ENCODE measurements at places on chromosomes 7 and 10. TPM values are rescaled to one million over a fixed set of nuclear protein-coding genes. Genes with fewer than 3 reads are reported as not detected.

The RINT1 gene
- total RNA-seq = 26.9 TPM

The TCAF2 gene
- total RNA-seq = 0.70 TPM

The NPC1L1 gene
- total RNA-seq = not detected

The FAM241B gene
- 7.5 TPM for total RNA-seq

The SLC25A28 gene
- total RNA-seq = 46.3 TPM

The HMX2 gene
- not detected for total RNA-seq

The PHYHIPL gene
- total RNA-seq = not detected

DNA sequence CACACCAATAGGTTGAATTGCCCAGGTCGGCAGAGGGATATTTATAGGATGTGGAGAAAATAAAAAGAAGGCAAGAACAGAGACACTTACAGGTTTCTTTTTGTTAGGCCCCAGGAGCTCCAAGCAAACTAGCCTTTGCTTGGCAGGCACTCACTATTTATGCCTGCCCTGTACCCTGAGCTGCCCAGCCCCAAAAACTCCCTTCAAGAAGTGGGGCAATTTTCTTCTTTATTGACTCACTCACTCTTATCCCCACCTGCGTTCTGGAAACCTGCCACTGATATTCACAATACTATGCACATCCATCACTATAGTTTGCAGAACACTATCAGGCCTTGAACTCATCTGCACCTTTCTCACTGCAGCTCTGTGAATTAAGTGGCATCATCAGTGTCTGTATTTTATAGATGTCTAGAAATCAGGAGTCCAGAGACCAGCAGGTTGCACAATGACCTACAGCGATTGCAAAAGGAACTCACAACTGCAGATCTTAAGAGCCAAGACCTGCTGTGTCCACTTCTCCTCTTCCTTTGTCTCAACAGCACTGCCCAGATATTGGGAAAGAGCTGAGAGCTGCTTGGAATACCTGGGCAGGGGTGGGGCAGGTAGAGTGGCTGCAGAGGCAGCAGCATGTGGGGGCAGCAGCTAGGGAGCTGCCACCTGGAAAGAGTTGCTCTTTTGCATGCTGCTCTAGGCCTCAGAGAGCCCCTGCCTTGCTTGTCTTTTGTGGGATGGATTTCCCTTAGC lies at the start of gene SFTPD:
SFTPD (minus strand) TSS at position 130 of the 747 bp plus-strand sequence. CDS start 2,446 bp downstream, outside the sequence.
- H3K27ac ChIP-seq = peak within 1 kb of the TSS; percentile 52
- no peaks in the 10 kb centered on the region for H3K36me3 ChIP-seq
- DNase-seq = peak; percentile 94
- H3K27me3 ChIP-seq = peaks cover 7% of the 10 kb centered on the region
- peak within 1 kb of the TSS; percentile 42 for H3K4me3 ChIP-seq
- H3K4me1 ChIP-seq = peaks cover 14% of the 10 kb centered on the region

- peaks cover 27% of the 10 kb centered on the region for H3K27me3 ChIP-seq
- H3K36me3 ChIP-seq = no peaks in the 10 kb centered on the region
- no peak overlapping the region for H3K27ac ChIP-seq
Measured at GRCh38 chr10:124194199-124194824, 100.9 kb upstream of the CHST15 start.

DNA sequence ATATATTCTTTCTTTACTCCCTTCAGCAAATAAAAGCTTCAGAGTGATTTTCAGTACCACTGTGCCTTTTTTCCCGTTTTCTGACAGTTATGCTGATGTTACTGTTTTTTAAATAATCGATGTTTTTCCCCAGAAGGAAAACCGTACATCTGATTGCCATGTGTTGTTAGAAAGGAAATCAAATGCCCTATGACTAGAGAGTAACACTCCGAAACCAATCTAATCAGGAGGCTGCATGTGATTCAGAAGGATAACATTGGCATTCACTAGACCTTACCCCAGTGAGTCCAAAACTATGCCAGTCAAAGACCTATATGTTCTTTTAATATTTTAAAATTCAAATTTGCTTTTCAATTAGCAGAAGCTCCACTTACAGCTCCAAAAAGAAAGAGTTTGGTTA lies 116.3 kb downstream of the TMEM26 start:
- no peak overlapping the region for H3K4me3 ChIP-seq
- peaks cover 9% of the 10 kb centered on the region for H3K4me1 ChIP-seq
- no peaks in the 10 kb centered on the region for H3K36me3 ChIP-seq

DNA sequence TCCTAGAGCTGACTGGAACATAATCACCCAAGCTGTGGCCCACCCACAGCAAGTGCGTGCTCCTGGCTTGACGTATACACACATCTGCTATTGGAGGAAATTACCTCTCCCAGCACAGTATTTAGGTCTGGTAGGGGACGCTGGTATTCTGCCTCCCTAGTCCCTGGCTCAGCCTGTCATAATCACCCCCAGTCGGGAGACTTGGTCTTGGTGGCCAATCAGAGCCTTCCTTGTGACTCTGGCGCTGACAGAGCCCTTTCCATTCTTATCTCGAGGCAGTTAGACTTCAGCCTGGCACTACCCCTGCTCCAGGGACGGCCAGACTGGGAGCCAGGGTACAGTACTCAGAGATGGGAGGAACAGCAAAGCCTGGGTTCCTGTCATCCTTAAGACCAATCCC lies 14.3 kb upstream of the PRKAG2 start:
- H3K36me3 ChIP-seq = no peaks in the 10 kb centered on the region
- H3K4me1 ChIP-seq = peaks cover 7% of the 10 kb centered on the region
- H3K4me3 ChIP-seq = no peak overlapping the region
- no peak for DNase-seq

GRCh38 chr10:5293691-5294550 lies 70.8 kb upstream of the UCN3 start:
- peaks cover 50% of the 10 kb centered on the region for H3K4me1 ChIP-seq
- DNase-seq = peak; percentile 86
- H3K4me3 ChIP-seq = peak overlapping the region; percentile 48
- H3K27me3 ChIP-seq = no peaks in the 10 kb centered on the region

- no peaks in the 10 kb centered on the region for H3K27me3 ChIP-seq
- no peak overlapping the region for H3K27ac ChIP-seq
- no peaks in the 10 kb centered on the region for H3K4me1 ChIP-seq
- H3K36me3 ChIP-seq = no peaks in the 10 kb centered on the region
- no peak overlapping the region for H3K4me3 ChIP-seq
- no peak for DNase-seq
Measured at GRCh38 chr7:1848911-1849311, 178.8 kb downstream of the ELFN1 start.

- H3K27me3 ChIP-seq = no peaks in the 10 kb centered on the region
- peaks cover 8% of the 10 kb centered on the region for H3K4me1 ChIP-seq
- H3K36me3 ChIP-seq = peaks cover 6% of the 10 kb centered on the region
- no peak for DNase-seq
- H3K4me3 ChIP-seq = no peak overlapping the region
Measured at GRCh38 chr10:45075216-45075615, 74.5 kb downstream of the ZNF22 start.

- H3K27me3 ChIP-seq = no peaks in the 10 kb centered on the region
- DNase-seq = no peak
- peaks cover 34% of the 10 kb centered on the region for H3K4me1 ChIP-seq
- peaks cover 4% of the 10 kb centered on the region for H3K36me3 ChIP-seq
Measured at GRCh38 chr10:44995914-44996669, 4.6 kb upstream of the ZNF22 start.

GRCh38 chr10:46225597-46225996 lies 61.2 kb upstream of the ANTXRL start:
- H3K27ac ChIP-seq = no peak overlapping the region
- H3K4me3 ChIP-seq = no peak overlapping the region
- no peaks in the 10 kb centered on the region for H3K36me3 ChIP-seq
- DNase-seq = no peak
- peaks cover 22% of the 10 kb centered on the region for H3K27me3 ChIP-seq
- no peaks in the 10 kb centered on the region for H3K4me1 ChIP-seq

GRCh38 chr7:133077394-133077793 lies 4.5 kb downstream of the CHCHD3 start:
- peak overlapping the region; percentile 20 for H3K27ac ChIP-seq
- no peaks in the 10 kb centered on the region for H3K27me3 ChIP-seq
- peaks cover 12% of the 10 kb centered on the region for H3K36me3 ChIP-seq
- no peak overlapping the region for H3K4me3 ChIP-seq

DNA sequence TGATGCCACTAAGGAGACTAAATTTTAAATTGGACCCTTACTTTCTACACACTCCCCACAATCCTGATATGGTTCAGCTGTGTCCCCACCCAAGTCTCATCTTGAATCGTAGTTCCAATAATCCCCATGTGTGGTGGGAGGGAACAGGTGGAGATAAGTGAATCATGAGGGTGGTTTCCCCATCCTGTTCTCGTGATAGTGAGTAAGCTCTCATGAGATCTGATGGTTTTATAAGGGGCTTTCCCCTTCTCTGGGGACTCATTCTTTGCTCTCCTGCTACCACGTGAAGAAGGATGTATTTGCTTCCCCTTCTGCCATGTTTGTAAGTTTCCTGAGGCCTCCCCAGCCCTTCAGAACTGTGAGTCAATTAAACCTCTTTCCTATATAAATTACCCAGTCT lies 18.4 kb upstream of the BET1 start:
- H3K27me3 ChIP-seq = no peaks in the 10 kb centered on the region
- no peak overlapping the region for H3K4me3 ChIP-seq
- no peaks in the 10 kb centered on the region for H3K4me1 ChIP-seq
- H3K36me3 ChIP-seq = no peaks in the 10 kb centered on the region

GRCh38 chr7:47383696-47384445 lies 198.0 kb downstream of the TNS3 start:
- H3K36me3 ChIP-seq = peaks cover 10% of the 10 kb centered on the region
- H3K4me1 ChIP-seq = peaks cover 21% of the 10 kb centered on the region
- no peak for DNase-seq
- no peak overlapping the region for H3K4me3 ChIP-seq
- no peaks in the 10 kb centered on the region for H3K27me3 ChIP-seq
- H3K27ac ChIP-seq = no peak overlapping the region

DNA sequence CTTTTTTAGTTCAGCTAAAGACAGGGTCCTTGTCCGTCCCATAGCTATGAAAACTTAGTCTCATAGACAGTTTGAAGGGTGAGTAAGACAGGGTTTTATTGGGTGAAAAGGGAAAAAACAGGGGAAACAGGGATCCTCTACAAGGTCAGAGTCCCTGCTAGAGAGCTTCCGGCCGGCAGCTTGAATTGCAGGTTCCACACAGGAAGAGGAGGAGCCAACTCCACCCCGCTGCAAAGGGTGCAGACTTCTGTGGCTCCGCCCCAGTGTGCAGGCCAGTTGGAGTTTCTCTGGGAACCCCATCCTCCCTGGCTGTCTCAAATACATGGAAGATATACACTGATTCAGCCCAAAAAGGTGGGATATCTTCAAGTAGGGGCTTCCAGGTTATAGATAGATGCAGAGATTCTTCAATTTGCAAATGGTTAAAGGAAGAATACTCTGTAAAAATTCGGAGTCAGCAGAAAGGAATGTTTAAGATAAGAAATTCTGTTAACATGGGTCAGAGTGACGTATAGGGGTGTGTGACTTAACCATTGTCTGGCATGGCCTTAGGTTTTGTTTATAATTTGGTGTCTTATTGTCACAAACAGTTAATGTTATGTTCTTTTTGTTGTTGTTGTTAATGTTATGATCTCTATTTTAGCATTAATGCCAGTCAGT lies 34.6 kb upstream of the HECW1 start:
- no peak overlapping the region for H3K27ac ChIP-seq
- no peak overlapping the region for H3K4me3 ChIP-seq
- no peaks in the 10 kb centered on the region for H3K36me3 ChIP-seq
- no peak for DNase-seq
- H3K27me3 ChIP-seq = peaks cover 35% of the 10 kb centered on the region
- no peaks in the 10 kb centered on the region for H3K4me1 ChIP-seq

DNA sequence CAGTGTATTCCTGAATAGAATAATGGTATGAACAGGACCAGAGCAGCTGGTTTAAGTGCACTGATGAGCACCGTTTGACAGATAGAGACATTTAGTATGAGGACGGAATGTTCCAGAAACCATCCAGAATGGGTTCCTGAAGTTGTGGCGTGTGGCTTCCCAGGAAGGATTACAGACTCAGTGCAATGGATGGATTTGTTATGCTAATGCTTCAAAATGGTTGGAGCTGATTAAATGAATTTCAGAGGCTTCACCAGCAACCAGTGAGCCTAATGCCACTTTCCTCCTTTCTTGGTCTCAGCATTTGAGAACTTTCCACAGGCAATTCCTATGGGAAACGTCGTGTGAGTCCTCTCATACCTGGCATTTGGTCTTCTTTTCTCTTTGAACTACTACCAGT lies 9.9 kb downstream of the GATA3 start:
- peak overlapping the region; percentile 31 for H3K27ac ChIP-seq
- no peak for DNase-seq
- H3K36me3 ChIP-seq = peaks cover 99% of the 10 kb centered on the region
- H3K27me3 ChIP-seq = no peaks in the 10 kb centered on the region
- H3K4me1 ChIP-seq = peaks cover 37% of the 10 kb centered on the region

- DNase-seq = no peak
- peaks cover 18% of the 10 kb centered on the region for H3K36me3 ChIP-seq
- peak overlapping the region; percentile 89 for H3K27ac ChIP-seq
- no peaks in the 10 kb centered on the region for H3K27me3 ChIP-seq
- peak overlapping the region; percentile 94 for H3K4me3 ChIP-seq
Measured at GRCh38 chr7:2242541-2243429, 759 bp downstream of the NUDT1 start.

- no peaks in the 10 kb centered on the region for H3K36me3 ChIP-seq
- no peaks in the 10 kb centered on the region for H3K27me3 ChIP-seq
- DNase-seq = no peak
- H3K27ac ChIP-seq = no peak overlapping the region
- H3K4me1 ChIP-seq = no peaks in the 10 kb centered on the region
Measured at GRCh38 chr7:40799493-40800403, 664.9 kb downstream of the SUGCT start.

DNA sequence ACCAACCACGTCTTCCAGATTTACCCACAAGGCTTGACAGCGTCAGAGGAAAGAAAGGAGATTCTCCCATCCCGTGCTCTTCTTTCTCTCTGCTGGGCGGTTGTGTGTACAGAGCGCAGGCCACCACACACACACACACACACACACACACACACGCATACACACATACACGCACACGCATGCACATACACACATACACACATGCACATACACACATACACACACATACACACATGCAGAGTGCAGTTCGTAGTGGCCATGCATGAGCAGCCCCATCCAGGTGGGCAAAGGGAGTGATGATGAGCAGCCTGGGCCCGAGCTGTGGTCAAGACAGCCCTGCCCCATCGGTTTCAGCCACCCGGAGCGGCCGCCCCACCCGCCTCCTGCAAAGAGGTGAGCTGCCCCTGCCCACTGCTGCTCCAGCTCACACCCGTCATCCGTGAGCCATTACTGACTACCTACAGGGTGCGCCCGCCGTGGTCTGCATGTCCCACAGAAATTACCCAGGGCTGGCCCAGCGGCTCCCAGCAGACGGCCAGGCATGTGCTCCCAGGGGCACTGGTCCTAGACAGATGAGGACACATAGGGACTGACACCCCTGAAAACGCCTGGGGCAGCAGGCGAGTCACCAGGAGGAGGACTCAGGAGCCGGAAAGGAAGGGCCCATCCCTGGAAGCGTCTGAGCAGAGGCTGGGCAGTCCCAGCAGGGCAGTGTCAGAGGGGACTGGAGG lies 69.6 kb downstream of the ASB13 start:
- H3K4me1 ChIP-seq = peaks cover 25% of the 10 kb centered on the region
- H3K27me3 ChIP-seq = no peaks in the 10 kb centered on the region
- H3K27ac ChIP-seq = peak overlapping the region; percentile 60
- H3K36me3 ChIP-seq = no peaks in the 10 kb centered on the region
- DNase-seq = peak; percentile 51
